Heart right ventricle (tissue), 16 donors: ENCODE measurements at places on chromosomes 12 and 14. TPM values are rescaled to one million over a fixed set of nuclear protein-coding genes. Genes with fewer than 3 reads are reported as not detected.

GRCh38 chr12:131833896-131834641 lies 5.9 kb downstream of the MMP17 start:
- H3K27ac ChIP-seq: no peak overlapping the region
- no peak overlapping the region for H3K4me3 ChIP-seq
- H3K27me3 ChIP-seq: peaks cover 63% of the 10 kb centered on the region
- H3K4me1 ChIP-seq: peaks cover 19% of the 10 kb centered on the region

GRCh38 chr14:64705381-64706118 lies 1.3 kb downstream of the PLEKHG3 start:
- H3K27me3 ChIP-seq: no peaks in the 10 kb centered on the region
- H3K4me1 ChIP-seq: peaks cover 39% of the 10 kb centered on the region
- H3K36me3 ChIP-seq: no peaks in the 10 kb centered on the region
- peak overlapping the region; percentile 64 for H3K4me3 ChIP-seq
- no peak for DNase-seq

- DNase-seq: no peak
- H3K4me3 ChIP-seq: no peak overlapping the region
- no peaks in the 10 kb centered on the region for H3K36me3 ChIP-seq
- H3K27me3 ChIP-seq: no peaks in the 10 kb centered on the region
- no peak overlapping the region for H3K27ac ChIP-seq
These were observed 379.9 kb upstream of the PDE3A start for GRCh38 chr12:19988459-19988873.

- no peaks in the 10 kb centered on the region for H3K27me3 ChIP-seq
- H3K27ac ChIP-seq: no peak overlapping the region
- no peaks in the 10 kb centered on the region for H3K36me3 ChIP-seq
- no peak for DNase-seq
- no peak overlapping the region for H3K4me3 ChIP-seq
- no peaks in the 10 kb centered on the region for H3K4me1 ChIP-seq
These were observed 12.1 kb upstream of the SLC10A1 start for GRCh38 chr14:69808919-69809808.

DNA sequence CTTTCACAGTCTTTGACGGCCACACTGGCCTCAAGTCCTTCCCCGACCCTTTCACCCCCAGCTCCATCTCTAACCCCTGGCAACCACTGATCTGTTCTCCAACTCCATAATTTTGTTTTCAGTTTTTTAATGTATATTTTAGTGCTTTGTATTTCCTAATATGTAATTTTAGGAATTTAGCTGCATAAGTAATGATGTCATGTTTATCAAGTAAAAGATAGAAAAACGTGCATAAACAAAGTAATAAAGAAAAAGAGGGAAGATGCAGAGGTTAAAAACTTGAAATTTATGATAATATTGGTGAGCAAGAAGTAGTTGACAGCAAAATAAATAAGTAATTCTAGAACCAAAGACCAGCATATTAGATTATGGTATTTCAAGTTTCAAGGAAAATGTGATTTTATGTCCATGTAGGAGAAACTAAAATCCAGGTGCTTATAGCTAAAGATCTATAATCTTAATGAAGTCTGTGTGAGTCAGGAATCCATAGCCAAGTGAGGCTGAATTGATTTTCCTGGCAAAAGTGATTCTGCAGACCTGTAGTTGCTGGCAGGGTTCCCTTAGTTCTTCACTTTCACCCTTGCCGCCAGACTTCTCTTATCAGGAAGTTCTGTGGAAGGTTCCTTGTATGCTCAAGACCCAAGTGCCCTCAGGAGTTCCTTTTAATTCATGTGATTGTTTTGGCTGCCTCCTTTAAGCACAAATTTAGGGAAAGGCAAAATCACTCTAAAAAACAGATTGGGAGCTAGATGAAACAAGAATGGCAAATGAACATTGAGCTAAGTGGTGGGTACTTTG lies 24.4 kb downstream of the FBXW8 start:
- no peaks in the 10 kb centered on the region for H3K27me3 ChIP-seq
- H3K36me3 ChIP-seq: peaks cover 1% of the 10 kb centered on the region
- H3K27ac ChIP-seq: no peak overlapping the region

Gene TAS2R10
- total RNA-seq: 0.24 TPM

Gene HOXC13
- not detected for total RNA-seq

GRCh38 chr14:89849931-89850330 lies 104.6 kb downstream of the EFCAB11 start:
- no peaks in the 10 kb centered on the region for H3K36me3 ChIP-seq
- DNase-seq: no peak
- no peak overlapping the region for H3K4me3 ChIP-seq
